Activated T-cell treated with anti-CD3 and anti-CD28 coated beads for 24 hours (primary cell): ENCODE measurements at places on chromosomes 2 and 18.
A peak's percentile ranks its signal among the peaks of the same experiment; 100 is the strongest.

- DNase-seq = no peak
Measured at GRCh38 chr2:121860033-121860757, 104.7 kb downstream of the TSN start.

DNA sequence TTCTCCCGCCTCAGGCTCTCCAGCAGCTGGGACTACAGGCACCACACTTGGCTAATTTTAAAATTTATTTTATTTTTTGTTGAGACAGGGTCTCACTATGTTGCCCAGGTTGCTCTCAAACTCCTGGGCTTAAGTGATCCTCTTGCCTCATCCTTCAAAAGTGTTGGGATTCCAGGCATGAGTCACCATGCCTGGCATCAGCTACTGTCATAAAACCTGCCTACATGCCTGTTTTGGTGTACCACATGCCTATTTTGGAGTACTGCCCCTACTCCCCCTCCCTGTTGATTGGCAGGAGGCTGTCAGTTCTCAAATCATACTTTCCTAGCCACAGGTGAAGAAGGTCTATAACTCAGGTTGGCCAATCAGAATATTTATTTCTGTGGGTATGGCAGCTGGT, 64.0 kb downstream of the CHST9 start:
- DNase-seq = no peak

DNA sequence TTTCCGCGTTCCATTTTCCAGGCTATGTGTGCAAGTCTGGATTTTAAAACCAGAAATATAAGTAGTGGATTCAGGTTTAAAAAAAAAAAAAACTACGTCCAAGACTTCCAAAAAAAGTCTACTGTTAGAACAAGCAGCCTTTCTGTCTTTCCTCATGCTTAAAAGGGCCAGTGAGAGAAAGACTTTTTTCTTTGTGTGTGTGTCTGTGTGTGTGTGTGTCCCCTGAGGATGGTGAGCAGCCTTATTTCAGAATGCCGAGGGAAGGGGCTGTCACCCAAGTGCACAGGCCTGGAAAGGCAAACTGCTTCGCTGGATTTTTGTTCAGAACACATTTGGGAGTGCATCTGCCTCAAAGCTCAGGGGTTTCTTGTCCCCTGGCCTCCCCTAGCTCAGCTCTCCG, 98.8 kb downstream of the ZBTB7C start:
- DNase-seq = no peak

DNA sequence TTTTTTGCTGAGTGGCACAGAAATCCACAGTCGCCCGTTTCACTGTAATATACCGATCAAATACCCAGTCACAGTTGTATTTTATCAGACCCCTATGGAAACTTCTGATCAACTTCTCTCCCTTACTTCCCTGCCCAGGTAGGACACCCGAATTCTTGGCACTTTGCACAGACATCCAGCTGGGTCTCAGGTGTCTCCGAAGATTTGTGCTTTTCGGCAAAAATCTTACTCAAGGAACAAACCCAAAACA, 596 bp downstream of the MREG start:
- no peak for DNase-seq

GRCh38 chr18:4106407-4107033, 348.6 kb downstream of the DLGAP1 start:
- peak; percentile 48 for DNase-seq

GRCh38 chr2:3827673-3828575, 124.5 kb downstream of the DCDC2C start:
- DNase-seq = no peak

GRCh38 chr2:53093355-53093754, 674.2 kb upstream of the CHAC2 start:
- no peak for DNase-seq

- no peak for DNase-seq
Measured at GRCh38 chr2:15049096-15049993, 416.8 kb downstream of the LRATD1 start.

DNA sequence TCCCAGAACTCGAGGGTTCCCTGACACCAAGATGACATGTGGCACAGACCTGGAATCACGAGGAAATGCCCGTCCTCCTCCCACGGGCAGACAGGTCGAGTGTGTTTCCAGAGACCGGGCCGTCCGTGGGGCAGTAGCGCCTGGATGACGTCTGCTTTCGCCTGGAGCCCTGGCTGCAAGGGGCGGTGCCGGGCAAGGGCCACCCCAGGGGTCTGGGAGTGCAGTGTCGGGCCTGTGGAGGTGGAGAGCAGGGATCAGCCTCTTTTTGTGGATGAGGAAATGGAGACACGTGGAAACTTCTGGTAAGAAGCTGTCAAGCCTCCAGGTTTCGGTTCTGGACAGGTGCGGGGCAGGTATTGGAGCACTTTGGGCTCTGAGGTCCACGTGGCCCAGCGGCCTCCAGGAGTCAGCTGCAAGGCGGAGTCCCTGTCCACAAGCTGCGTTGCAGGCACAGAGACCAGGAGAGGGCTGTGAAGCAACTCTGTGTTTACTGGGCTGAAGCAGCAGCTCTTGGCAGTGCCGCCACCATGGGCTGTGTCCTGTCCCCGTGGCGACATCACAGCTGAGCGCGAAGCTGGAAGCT, 25.6 kb downstream of the NFATC1 start:
- no peak for DNase-seq

DNA sequence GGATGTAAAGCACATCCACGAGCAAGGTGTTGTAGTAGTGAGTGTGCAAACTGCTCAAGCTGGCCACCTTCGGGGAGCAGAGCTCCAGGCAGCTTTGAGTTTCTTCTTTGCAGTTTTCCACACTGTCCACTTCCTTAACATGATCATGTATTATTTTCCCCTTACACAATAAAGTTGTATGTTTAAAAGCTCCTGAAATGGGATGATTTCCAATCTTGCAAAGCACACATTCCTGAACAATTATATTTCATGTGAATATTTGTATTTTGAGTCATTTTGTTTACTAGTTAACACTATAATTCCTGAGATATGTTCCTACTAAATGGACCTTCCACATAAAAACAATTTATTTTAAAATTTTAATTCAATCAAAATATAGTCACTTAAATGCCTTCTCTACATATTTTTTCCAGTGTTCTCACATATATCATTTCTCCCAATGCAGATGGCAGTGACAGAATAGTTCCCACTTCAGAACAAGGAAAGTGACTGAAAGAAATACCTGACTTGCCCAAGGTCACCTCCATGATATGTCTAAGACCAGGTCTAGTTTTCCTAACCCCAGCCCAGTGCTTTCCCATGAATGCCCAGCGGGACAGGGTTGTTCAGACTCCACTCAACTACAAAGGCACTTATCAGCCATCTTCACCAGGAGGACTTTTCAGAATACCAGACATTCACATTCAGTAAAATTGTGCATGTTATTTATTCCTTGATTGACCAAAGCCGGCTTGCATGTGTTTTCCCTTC, 5.5 kb downstream of the CYB5A start:
- DNase-seq = no peak

DNA sequence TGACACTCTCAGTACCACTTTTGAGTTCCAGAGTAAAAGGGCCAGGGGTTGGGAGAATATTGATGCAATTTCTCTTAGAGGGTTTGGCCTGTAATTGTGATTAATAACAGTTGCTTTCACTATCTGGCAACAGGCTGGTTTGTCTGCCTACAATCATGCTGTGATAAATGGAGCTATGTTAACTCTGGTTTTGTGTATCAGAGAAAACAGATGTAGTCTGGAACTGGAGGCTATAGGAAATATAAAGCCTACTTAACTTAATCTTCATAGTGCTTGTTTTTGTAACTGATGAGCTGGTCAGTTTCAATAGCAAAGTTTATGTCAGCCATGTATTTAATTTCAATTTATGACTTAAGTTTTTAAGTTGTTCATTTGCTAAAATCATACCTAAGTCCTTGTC, 138.0 kb downstream of the AGPS start:
- DNase-seq = no peak

DNA sequence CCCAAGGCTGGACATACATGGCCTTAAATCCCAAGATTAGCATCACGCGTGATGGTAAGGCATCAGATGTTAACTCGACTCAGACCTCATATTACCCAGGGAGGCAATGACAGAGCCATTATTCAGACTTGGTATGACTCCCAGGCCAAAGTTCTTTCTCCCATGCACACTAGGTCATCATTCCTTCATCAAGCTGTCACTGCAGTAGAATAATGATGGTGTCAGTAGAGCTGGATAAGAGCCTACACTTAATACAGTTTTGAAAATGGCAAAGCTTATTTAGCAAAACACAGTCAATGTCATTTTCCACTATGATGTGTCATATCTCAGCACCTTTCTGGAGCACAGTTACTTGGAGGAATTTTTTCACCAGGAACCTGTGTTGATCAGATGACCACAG, 663.3 kb downstream of the SUCLG1 start:
- DNase-seq = no peak

DNA sequence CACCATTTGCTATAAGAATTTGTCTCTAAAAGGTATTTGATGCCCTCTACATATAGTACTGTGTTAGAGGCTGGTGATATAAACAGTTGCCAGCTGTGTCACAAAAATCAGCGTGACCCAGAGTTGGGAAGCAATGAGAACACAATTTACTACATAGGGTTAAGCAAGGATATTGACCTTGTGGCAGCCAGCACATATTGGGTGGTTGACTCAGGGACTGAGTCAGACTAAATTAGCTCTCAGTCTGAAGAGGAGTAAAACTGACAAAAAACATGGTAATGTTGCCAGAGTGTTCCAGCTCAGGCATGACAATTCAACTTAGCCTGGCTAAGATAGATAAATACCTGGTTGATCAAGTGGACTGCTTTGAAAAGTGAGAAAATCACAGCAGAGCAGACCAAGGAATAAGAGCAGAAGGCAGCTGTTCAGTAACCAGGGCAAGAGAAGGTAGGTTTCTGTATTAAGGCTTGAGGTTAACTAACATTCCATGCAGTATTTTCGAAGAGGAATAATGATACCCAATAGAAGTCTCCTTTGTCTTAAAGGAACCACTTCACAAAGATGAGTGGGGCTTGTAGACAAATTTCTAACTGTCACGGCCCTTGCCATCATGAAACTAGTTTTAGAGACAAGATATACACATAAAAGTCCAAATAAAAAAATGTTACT, 108.2 kb upstream of the ERBB4 start:
- no peak for DNase-seq

GRCh38 chr2:112048887-112049286, 6.2 kb upstream of the TMEM87B start:
- peak; percentile 15 for DNase-seq

DNA sequence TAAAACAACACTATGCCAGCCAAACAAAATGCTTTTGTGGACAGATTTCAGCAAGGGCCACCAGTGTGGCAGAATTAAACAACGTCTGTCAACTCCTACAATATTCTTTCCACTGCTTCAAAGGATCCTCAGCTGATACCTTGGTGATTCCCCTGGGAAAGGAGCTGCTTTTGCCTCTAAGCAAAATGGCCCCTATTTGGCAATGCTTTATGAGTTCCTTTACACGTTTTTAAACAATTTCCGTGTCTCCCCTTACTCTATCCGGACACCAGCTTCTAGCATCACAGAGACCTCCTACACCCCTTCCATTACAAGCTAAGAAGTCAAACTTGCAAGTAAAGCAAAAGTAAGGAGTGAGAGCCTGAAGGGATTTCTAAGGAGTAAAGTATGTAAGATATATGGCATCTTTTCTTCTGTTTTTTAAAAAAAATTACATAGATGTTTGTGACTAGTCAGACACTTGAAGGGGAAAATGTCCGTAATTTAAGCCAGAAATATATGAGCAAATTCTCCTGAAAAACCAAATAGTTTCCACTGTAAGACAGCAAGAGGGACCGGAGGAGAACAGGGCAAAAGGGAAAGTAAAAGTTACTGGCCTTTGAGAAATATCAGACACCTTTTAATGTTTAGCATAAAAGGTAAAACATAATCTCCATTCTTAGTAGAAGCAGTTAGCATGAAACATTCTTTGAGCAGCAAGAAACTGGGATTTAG, 1.9 kb downstream of the SOS1 start:
- DNase-seq = no peak

GRCh38 chr2:66641685-66642084, 206.8 kb downstream of the MEIS1 start:
- DNase-seq = no peak

- no peak for DNase-seq
Measured at GRCh38 chr18:39380186-39380725, 1814.7 kb upstream of the CELF4 start.

DNA sequence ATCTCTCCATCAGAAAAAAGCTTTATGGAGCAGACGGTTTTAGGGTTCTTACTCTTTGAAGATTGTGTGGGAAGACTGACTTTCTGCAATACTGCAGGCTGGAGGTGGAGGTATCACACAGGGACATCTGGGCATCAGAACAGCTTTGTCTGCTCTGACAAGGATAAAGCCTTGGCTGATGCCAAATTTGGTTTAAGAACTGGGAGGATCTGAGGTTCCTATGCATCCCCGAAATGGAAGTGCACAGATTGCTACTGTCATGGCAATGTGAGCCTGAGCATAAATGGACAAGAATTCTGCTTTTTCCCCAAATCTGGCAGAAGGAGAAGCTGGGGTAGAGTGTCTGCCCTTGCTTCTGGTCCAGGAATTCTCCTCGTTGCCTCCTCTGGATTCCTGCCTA, 424.3 kb downstream of the SLC4A3 start:
- DNase-seq = no peak

- no peak for DNase-seq
Measured at GRCh38 chr2:161418715-161419637, 2.9 kb downstream of the TBR1 start.

DNA sequence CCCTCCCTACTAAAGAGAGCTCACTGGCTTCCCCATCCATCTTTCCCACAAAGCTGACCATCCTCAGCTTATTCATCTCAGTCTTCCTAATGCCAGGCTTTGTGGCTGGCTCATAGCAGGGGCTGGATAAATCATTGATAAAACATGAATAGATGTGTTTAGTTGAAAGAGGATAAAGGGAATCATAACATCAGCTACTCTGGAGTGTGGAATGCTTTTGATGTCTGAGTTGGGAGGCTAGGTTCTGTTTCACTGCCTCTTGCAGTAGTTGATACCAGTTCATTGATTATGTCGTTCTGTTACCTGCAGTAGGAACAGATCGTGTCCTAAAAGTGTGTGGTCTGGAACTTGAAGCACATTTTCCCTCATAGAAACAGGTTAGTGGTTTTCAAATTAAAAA, 66.3 kb upstream of the HK2 start:
- DNase-seq = no peak

- no peak for DNase-seq
Measured at GRCh38 chr2:99571954-99572353, 82.1 kb upstream of the REV1 start.

GRCh38 chr2:128425216-128425615, 106.5 kb upstream of the HS6ST1 start:
- DNase-seq = no peak

DNA sequence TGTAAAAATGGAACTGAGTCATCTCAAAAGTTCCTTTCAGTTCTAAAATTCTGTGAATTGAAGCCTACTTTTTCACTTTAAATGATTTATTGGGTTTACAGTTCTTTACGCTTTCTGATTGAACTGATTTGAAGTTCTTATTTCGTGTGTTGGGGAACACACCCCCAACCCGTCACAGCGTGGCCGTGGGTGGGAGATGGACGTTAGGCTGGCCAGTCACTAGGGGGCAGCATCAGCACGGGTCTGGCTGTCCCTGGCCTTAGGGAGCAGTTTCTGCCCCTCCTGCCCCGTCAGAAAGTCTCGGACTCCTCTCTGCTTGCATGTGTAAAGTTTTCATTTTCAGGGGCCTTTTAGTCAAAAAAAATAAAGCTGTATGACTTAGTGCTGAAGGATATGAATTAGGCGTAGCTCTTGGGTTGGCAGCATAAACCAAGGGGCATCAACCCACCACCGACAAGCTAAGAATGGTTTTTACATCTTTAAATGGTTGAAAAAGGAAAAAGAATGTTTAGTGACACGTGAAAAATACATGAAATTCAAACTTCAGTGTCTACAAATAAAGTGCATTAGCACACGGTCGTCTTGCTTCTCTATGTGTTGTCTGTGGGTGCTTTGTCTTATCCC, 63.4 kb downstream of the ZCCHC2 start:
- DNase-seq = peak; percentile 62

GRCh38 chr2:175362331-175362730, 180.8 kb upstream of the ATP5MC3 start:
- DNase-seq = no peak
